H9 (cell line): ENCODE measurements at places on chromosomes 12 and 14. TPM values are rescaled to one million over a fixed set of nuclear protein-coding genes. Genes with fewer than 3 reads are reported as not detected.
A peak's percentile ranks its signal among the peaks of the same experiment; 100 is the strongest.

The GPRC5D gene
- total RNA-seq, result not detected in 2 replicates

The SIX6 gene
- total RNA-seq, result not detected in 2 replicates

The SYCP3 gene
- 0.31 TPM in 1 of 2 replicates, not detected in the other for total RNA-seq

The RAD51AP1 gene
- total RNA-seq, result 55.4 and 59.4 TPM in 2 replicates

The TMEM52B gene
- total RNA-seq, result not detected in 2 replicates

The KRT74 gene
- not detected in 2 replicates for total RNA-seq

The CCDC177 gene
- 6.1 and 6.2 TPM in 2 replicates for total RNA-seq

The IL22 gene
- not detected in 2 replicates for total RNA-seq

The KRT80 gene
- 0.07 TPM in 1 of 2 replicates, not detected in the other for total RNA-seq

The TBX3 gene
- total RNA-seq, result 0.04 and 0.07 TPM in 2 replicates

The TAS2R9 gene
- not detected in 2 replicates for total RNA-seq

- no peaks in the 10 kb centered on the region for H3K36me3 ChIP-seq
- H3K4me3 ChIP-seq, result no peak overlapping the region
- no peak overlapping the region for H3K27ac ChIP-seq
- no peaks in the 10 kb centered on the region for H3K27me3 ChIP-seq
- no peaks in the 10 kb centered on the region for H3K4me1 ChIP-seq
These were observed 18.9 kb upstream of the SYNDIG1L start for GRCh38 chr14:74444866-74445265.

GRCh38 chr12:2190085-2190484 lies 137.3 kb downstream of the CACNA1C start:
- H3K36me3 ChIP-seq, result no peaks in the 10 kb centered on the region
- peaks cover 11% of the 10 kb centered on the region; the same call in 1 of the 2 replicates for H3K4me1 ChIP-seq
- peak; percentile 69 for DNase-seq
- no peak overlapping the region for H3K27ac ChIP-seq
- no peaks in the 10 kb centered on the region for H3K27me3 ChIP-seq
- H3K4me3 ChIP-seq, result peak overlapping the region; percentile 26; the same call in 1 of the 2 replicates

- no peak overlapping the region for H3K4me3 ChIP-seq
- H3K27ac ChIP-seq, result no peak overlapping the region
- no peaks in the 10 kb centered on the region for H3K27me3 ChIP-seq
These were observed 16.4 kb upstream of the SRSF5 start for GRCh38 chr14:69750495-69750894.

- H3K36me3 ChIP-seq, result no peaks in the 10 kb centered on the region
- H3K27ac ChIP-seq, result no peak overlapping the region
- peak; percentile 42 for DNase-seq
- no peaks in the 10 kb centered on the region for H3K27me3 ChIP-seq
- no peak overlapping the region for H3K4me3 ChIP-seq
These were observed 112.5 kb downstream of the CCER1 start for GRCh38 chr12:90842477-90842876.

DNA sequence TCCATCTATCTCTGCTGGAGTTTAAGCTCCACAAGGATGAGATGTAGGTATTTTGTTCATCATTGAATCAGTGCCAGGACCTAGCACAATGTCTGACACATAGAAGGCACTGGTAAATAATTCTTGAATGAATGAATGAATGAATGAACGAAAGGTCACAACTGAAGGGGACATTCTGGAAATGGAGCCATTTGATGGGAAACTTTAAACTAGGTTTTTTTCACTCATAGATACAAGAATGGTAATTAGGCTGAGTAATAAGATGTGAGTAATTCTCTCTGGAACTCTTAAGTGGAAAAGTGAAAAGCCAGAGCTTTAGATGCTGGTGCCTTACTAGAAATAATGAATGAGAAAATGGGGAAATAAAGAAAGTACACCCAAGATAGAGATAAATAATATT lies 44.3 kb downstream of the SCN8A start:
- peaks cover 18% of the 10 kb centered on the region for H3K36me3 ChIP-seq
- H3K27ac ChIP-seq, result no peak overlapping the region
- no peaks in the 10 kb centered on the region for H3K27me3 ChIP-seq
- no peak for DNase-seq
- H3K4me3 ChIP-seq, result no peak overlapping the region

- no peaks in the 10 kb centered on the region for H3K4me1 ChIP-seq
- H3K36me3 ChIP-seq, result no peaks in the 10 kb centered on the region
- no peak overlapping the region for H3K4me3 ChIP-seq
- no peak overlapping the region for H3K27ac ChIP-seq
- no peaks in the 10 kb centered on the region for H3K27me3 ChIP-seq
These were observed 144.7 kb upstream of the FUT8 start for GRCh38 chr14:65267856-65268255.

GRCh38 chr14:72891666-72892102 lies 2.2 kb downstream of the DPF3 start:
- no peak overlapping the region for H3K27ac ChIP-seq
- H3K36me3 ChIP-seq, result no peaks in the 10 kb centered on the region
- no peak for DNase-seq
- peak overlapping the region; percentile 54 for H3K4me3 ChIP-seq
- peaks cover 38% of the 10 kb centered on the region for H3K27me3 ChIP-seq
- H3K4me1 ChIP-seq, result peaks cover 17% of the 10 kb centered on the region

GRCh38 chr12:56670836-56671235 lies 17.2 kb downstream of the PTGES3 start:
- H3K27me3 ChIP-seq, result no peaks in the 10 kb centered on the region
- peaks cover 81% of the 10 kb centered on the region for H3K36me3 ChIP-seq
- no peak overlapping the region for H3K4me3 ChIP-seq
- no peak for DNase-seq
- no peaks in the 10 kb centered on the region for H3K4me1 ChIP-seq

DNA sequence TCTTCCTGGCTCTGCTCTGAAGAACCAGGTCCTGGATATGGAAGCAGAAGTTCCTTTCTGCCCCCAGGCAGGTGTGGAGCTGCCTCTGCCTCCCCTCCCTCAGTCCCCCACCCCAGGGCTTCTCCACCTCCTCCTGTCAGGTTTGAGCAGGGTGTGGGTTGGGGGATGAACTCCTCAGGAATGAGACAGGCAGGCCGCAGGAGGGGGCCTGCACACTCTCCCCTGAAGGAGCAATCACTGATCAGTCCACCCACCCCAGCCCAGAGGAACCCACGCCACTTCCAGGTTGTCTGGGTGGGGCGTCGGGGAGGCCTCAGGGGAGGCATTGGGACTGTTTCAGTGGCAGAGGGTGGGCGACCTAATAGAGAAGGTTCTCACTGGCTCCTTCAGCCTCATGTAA lies 26.6 kb downstream of the FAIM2 start:
- peaks cover 2% of the 10 kb centered on the region; the same call in 2 of the 3 replicates for H3K36me3 ChIP-seq
- DNase-seq, result no peak
- H3K4me3 ChIP-seq, result no peak overlapping the region
- H3K27ac ChIP-seq, result no peak overlapping the region

- H3K27ac ChIP-seq, result no peak overlapping the region
- H3K4me3 ChIP-seq, result no peak overlapping the region
- H3K27me3 ChIP-seq, result no peaks in the 10 kb centered on the region
- H3K36me3 ChIP-seq, result peaks cover 24% of the 10 kb centered on the region
- DNase-seq, result no peak
These were observed 8.1 kb downstream of the PRPF40B start for GRCh38 chr12:49631336-49631907.

- H3K4me3 ChIP-seq, result no peak overlapping the region
- no peaks in the 10 kb centered on the region for H3K4me1 ChIP-seq
- no peak overlapping the region for H3K27ac ChIP-seq
- DNase-seq, result no peak
- no peaks in the 10 kb centered on the region for H3K27me3 ChIP-seq
These were observed 18.9 kb upstream of the CERS5 start for GRCh38 chr12:50185970-50186663.

DNA sequence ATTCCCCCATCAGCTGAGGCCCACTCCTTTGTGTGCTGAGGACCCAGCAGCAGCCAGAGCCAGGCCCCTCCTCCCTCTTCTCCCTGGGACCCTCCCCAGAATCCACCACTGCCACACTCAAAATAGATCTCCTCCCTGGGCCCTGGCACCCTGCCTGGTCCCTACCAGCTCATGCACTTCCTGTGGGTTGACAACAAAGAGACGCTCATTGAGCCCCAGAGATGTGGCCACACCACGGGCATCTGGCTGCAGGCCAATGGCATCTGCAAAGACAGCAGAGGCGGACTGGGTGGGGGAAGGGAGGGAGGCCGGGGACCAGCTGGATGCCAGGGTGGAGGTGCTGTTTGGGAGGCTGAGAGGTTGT lies 16.0 kb upstream of the ENDOU start:
- H3K36me3 ChIP-seq, result no peaks in the 10 kb centered on the region

DNA sequence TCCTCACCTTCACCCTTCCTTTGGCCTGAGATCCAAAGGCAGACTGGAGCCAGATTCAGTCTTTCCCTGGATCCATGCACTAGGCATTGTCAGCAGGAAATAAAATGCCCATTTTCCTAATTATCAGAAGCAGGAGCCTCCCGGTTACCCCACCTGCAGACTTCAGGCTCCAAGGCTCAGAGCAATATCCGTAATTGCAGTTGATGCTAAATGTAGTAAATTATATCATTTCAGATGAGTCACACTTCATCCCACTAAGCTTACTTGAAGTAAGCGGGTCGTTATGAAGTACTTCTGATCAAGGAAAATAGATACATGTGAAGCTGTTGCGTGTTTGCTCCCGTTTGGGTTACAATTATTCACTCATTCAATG lies 110.7 kb upstream of the SFSWAP start:
- H3K4me3 ChIP-seq, result no peak overlapping the region
- no peaks in the 10 kb centered on the region for H3K27me3 ChIP-seq
- no peak for DNase-seq
- H3K36me3 ChIP-seq, result peaks cover 2% of the 10 kb centered on the region; the same call in 1 of the 3 replicates
- H3K27ac ChIP-seq, result no peak overlapping the region

- H3K27ac ChIP-seq, result no peak overlapping the region
- no peaks in the 10 kb centered on the region for H3K36me3 ChIP-seq
- H3K4me3 ChIP-seq, result no peak overlapping the region
- H3K4me1 ChIP-seq, result no peaks in the 10 kb centered on the region
These were observed 261.4 kb upstream of the NPAS3 start for GRCh38 chr14:32677129-32677780.

DNA sequence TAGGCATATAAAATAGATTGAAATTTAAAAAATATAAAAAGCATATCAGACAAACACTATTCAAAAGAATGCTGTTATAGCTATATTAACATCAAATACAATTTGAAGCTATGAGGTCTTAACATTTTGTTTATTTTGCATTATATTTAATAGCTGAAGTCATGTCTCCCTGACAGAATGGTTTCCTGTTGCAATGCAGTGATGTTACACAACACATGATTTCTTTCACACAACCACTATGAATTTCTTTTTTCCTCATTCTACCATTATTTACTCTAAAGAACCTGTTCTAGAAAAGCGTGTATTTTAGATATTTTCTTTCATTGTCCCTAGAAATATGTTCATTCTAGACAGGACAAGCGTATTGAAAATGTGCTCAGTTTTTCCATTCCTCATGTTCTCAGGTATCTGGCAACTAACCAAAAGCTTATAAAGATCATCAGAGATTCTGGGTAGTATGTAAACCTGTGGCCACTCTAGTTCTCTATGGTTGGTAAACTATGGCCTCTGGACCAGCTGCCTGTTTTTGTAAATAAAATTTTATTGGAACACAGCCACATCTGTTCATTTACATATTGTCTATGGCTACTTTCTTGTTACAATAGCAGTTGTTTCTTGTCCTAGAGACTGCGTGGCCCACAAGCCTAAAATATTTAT lies 183.8 kb downstream of the FOXA1 start:
- H3K27me3 ChIP-seq, result no peaks in the 10 kb centered on the region
- H3K27ac ChIP-seq, result no peak overlapping the region
- DNase-seq, result no peak
- H3K4me3 ChIP-seq, result no peak overlapping the region

DNA sequence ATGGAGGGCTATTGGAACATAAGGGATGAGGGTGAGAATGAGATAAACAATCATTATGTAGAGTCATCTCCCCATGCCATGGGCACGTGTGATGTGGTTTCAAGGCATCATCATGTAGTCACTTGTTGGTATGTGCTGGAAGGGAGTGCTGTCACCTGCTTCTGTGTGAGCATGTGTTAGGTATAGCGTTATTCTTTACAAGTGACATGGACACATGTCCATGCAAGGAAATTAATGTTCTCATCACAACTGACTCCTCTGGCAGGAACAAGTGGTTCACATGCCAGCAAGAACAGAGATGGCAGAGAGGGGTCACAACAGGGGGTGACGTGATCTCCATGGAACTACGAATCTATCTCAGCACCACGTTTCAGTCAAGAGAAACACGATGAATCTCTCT lies 815.8 kb downstream of the BCL11B start:
- H3K4me3 ChIP-seq, result no peak overlapping the region
- peaks cover 6% of the 10 kb centered on the region; the same call in 1 of the 2 replicates for H3K4me1 ChIP-seq
- DNase-seq, result no peak
- H3K36me3 ChIP-seq, result peaks cover 4% of the 10 kb centered on the region; the same call in 1 of the 2 replicates
- no peak overlapping the region for H3K27ac ChIP-seq

DNA sequence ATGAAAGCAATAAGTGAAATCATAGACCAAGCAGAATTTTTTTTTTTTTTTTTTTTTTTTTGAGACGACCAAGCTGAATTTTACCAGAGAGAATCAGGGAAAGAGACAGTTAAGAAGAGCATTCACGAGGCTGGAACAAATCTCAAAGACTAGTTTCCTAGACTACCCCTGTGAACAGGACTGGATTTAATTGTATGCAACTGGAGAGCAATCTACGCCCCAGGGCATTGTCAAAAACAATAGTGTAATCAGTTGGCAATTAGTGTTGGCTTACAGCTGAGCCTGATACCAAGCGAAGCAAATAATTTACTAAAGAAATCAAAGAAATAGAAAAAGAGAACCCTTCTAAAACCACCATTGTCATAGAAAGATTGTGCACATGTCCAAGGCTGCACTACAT lies 232.9 kb upstream of the CPNE8 start:
- no peak for DNase-seq
- H3K4me1 ChIP-seq, result no peaks in the 10 kb centered on the region

GRCh38 chr12:54191126-54191525 lies 2.3 kb upstream of the SMUG1 start:
- DNase-seq, result no peak
- H3K27me3 ChIP-seq, result peaks cover 14% of the 10 kb centered on the region; the same call in 1 of the 2 replicates
- no peaks in the 10 kb centered on the region for H3K4me1 ChIP-seq
- H3K36me3 ChIP-seq, result 0 out of 2 replicates have a peak, but pooled peaks cover 9% of the 10 kb centered on the region
- no peak overlapping the region for H3K4me3 ChIP-seq
- no peak overlapping the region for H3K27ac ChIP-seq

GRCh38 chr12:84218406-84218805 lies 694.2 kb downstream of the SLC6A15 start:
- no peak overlapping the region for H3K4me3 ChIP-seq
- no peaks in the 10 kb centered on the region for H3K27me3 ChIP-seq
- H3K36me3 ChIP-seq, result no peaks in the 10 kb centered on the region
- DNase-seq, result no peak
- no peak overlapping the region for H3K27ac ChIP-seq
